ENCODE measurements at places on chromosomes 4 and X.

- DNase-seq: peak; percentile 72
Observed at GRCh38 chrX:73977542-73978169, 326.3 kb upstream of the ZCCHC13 start.

DNA sequence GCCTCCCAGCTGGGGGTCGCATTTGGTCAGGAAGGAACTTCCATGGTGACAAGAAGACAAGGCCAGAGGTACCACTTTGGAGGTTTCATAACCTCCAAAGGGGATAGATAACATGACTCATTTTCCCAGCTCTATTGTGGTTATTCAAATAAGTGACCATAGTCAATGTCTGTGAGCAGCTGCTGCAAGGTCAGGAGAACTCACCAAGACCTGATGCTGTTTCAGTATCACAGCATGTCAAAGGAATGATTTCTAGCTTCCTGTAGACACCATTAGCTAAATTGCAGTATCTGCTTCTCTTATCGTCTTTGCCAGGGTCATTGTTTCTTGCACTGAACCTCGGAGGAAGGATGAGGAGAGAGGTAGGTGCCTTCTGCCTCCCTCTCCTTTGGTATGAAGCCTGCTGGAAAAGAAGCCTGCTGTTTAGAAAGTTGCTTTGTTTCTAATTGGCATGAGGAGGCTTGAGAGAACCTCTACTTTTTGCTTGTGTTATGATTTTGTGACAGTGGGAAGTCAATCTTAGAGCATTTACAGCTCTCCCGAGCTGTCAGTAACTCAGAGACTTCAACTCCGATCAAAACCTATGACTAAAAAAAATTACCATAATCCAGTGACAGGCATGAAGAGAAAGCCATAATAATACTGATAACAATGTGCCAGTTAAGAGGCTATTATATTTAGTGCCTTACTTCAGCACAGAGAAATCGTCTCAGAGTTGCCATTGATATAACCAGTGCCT is 38.0 kb upstream of the GATB start:
- DNase-seq: no peak

DNA sequence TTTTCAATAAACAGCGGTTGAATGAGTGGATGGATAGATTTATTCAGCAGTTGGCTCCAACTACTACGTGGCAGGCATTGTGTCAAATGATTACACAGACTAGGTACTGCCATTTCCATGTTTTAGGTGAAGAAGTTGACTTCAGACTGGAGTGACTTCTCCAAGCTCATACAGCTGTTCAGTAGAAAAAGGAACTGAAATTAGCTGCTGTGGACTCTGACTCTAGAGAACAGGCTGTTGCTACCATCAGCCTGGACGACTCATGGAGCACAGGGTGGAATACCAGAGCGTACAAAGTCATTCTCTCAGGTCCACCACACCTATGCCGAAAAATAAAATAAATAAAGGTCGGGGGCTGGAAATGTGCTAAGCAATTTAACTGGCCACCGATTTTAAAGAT is 45.3 kb downstream of the TENM3 start:
- no peak for DNase-seq

- DNase-seq: no peak
Observed at GRCh38 chrX:17160975-17161374, 214.0 kb upstream of the NHS start.
